ENCODE measurements at places on chromosomes 13 and 19.

- no peak for DNase-seq
Measured at GRCh38 chr19:35889370-35890112, 10.8 kb downstream of the NFKBID start.

DNA sequence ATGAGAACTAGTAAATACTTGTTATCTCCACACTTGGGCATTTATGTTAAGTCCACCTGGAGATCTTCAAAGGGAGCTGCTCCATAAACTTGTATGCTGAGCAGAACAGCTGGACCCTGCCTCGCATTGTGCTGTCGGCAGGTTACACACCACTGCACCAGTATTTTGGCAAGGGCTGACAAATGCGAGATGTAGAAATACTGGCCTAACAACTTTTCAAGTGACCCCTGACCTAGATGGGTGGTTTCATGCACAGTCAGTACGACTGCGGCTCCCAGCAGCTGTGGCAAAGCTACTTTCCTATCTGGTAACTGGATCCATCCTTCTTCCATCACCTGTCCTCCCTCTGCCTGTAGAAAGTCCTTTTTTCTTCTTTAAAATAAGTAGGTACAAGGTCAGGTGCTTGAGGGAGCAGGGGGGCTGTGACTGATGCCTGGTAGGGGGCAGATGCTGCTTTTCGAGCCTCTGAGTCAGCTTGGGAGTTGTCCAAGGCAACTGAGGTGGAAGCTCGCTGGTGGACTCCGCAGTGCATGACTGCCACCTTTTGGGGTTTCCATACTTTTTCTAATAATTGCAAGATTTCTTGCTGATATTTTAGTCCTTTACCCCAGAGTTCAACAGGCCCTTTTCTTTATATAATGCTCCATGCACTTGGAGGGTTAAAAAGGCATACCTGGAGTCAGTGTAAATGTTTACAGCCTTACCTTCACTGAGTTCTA lies 86.8 kb downstream of the SLC25A15 start:
- no peak for DNase-seq

DNA sequence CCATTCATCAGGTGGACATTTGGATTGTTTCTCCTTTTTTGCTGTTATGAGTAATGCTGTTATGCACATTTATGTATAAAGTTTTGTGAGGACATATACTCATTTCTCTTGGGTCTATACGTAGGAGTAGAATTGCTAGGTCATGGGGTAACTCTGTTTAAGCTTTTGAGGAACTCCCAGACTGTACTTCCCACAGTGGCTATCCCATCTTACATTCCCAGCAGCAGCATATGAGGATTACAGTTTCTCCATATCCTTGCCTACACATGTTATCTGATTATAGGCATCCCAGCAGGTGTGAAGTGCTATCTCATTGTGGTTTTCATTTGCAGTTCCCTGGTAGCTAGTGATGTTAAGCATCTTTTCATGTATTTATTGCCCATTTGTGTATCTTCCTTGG lies 5.9 kb downstream of the ZSCAN22 start:
- DNase-seq = peak; percentile 29

DNA sequence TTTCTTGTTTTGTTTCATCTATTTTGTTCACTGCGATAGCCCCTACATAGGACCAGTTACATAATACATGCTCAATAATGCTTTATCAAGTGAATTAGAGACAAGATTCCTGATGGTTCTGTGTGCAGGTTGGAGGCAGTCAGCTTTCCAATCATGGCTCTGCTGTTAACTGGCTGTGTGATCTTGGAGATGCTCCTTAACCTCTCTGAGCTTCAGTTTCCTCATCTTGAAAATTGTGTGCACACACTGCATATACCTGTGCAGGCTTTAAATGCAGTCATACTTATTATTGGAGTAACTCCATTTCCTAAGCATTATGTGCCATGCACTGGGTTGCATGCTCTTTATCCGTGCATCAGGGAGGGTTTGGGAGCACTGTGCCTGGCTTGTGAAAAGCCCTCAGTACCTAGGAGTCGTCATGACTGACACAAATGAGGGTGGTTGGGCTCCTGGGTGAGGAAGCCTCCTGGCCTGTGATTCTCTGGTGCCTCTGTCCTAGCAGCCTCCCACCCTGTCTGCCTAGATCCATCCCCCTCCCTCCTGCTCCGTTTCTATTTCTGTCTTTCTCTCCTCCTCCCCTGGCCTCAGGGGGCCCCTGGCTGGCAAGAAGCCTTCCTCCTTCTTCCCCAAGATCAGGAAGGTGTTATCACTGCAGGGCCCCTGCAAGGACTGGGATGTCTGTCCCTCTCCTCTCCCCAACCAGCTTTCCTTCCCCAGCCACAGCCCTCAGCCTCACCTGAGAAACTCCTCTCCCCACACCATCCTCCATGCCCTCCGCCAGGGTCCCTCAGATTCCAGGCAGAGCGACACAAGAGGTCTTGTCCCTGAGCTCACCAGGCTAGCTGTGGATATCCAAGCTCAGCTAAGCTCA lies 8.7 kb downstream of the IFNL1 start:
- no peak for DNase-seq
